ELR (cell line): ENCODE measurements at places on chromosomes 16 and 17.

DNA sequence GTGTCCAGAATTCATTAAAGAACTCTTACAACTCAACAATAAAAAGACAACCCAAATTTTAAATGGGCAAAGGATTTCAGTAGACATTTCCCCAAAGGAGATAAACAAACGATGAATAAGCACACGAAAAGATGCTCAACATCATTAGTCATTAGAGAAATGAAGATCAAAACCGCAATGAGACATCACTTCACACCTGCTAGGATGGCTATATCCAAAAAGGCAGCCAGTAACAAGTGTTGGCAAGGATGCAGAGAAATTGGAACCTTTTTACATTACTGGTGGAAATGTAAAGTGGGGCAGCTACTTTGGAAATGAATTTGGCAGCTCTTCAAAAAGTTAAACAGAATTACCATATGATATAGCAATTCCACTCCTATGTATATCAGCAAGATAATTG lies 42.0 kb downstream of the PITPNM3 start:
- DNase-seq = peak; percentile 57

- DNase-seq = no peak
These were observed 7.4 kb upstream of the EPX start for GRCh38 chr17:58184986-58185761.

DNA sequence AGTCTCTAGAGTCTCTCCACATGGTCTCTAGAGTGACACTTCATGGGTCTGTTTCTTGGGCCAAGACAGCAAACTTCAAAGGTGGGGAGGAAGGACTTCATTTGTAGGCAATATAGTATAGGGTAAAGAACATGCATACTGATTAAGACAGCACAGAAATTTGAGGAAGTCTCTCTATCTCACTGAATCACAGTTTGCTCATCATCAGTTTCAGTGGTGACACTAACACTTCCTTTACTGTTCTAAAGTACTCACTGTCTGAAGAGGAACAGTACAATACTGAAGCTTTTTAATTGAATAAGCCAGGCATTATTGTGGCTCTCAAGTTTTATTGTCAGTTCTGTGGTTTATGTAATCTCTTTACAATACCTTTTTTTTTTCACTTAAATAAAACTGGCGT lies 656.4 kb upstream of the CDH8 start:
- no peak for DNase-seq

DNA sequence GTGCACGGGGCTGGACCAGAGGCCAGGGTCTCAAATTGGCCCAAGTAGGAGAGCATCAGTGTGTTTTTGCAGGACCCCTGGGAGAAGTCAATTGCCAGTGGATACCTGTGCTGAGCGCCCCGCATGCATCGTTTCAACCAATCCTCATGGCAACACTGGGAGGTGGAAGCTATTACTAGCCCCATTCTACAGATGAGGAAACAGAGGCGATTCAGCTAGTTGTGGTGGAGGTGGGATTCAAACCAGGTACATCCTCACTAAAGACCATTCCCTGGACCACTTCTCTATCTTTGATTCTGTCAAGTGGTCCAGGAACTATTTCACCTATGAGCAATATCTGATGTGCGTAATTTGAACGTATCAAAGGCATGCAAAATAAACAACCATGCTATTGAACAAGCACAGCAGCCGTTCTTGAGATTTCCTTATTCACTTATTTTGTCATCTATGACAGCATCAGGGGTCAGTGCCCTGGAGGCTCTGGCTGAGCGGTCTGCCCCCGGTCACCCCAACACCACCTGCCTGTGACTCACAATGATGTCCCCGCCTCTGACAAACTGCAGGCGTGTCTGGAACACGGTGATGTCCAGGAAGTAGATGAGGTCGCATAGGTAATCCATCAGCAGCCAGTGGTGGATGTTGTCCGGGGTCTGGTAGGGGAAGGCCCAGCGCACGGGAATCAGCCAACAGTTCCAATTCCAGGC lies 54.0 kb downstream of the CNGB1 start:
- peak; percentile 80 for DNase-seq

GRCh38 chr17:14261406-14261805 lies 24.7 kb upstream of the CDRT15 start:
- DNase-seq = no peak

- DNase-seq = no peak
These were observed 24.1 kb upstream of the GOSR2 start for GRCh38 chr17:46898860-46899259.

- no peak for DNase-seq
These were observed 14.9 kb downstream of the JUP start for GRCh38 chr17:41771389-41772206.

GRCh38 chr17:28744104-28744971 lies 527 bp downstream of the TRAF4 start:
- peak; percentile 60 for DNase-seq

DNA sequence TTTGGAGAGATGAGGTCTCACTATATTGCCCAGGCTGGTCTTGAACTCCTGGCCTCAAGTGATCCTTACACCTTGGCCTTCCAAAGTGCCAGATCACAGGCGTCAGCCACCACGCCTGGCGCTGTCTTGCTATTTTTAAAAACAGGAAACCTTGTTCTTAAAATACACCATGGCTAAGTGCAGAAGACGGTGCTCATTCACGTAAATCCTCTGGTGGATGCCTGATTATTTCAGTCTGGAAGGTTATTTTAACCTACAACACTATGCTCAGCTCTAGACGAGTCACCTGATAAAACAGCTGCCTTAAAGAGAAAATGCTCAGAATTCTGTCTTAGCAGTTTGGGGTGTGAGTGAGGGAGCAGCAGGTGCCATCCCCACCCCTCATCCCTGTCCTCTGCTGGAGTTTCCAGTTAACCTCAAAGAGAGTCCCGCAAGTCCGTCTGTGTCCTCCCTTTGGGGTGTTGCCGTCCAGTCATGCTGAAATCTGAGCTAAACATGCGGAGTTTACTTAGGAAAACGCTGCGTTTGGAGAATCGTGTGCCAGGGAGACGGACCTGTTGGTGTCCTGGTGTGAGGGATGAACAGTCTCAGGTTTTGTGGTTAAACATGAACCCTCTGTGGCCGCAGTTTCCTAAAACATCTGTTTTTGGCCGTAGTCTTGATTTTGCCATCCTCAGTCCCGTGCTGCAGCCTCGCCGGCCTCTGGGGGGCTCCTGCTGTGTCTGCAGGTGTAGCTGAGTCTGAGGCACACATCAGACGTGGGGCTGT lies 17.1 kb downstream of the SPG7 start:
- DNase-seq = no peak

GRCh38 chr16:1044460-1045309 lies 27.9 kb upstream of the SSTR5 start:
- DNase-seq = no peak
